Prostate gland (tissue), 2 donors: ENCODE measurements at places on chromosomes 5 and 9. TPM values are rescaled to one million over a fixed set of nuclear protein-coding genes. Genes with fewer than 3 reads are reported as not detected.

ZNF367 gene
- 5.5 TPM for total RNA-seq

DPYSL3 gene
- total RNA-seq, result 126 TPM

KLF4 gene
- 50.0 TPM for total RNA-seq

GABRG2 gene
- total RNA-seq, result 0.68 TPM

F2RL1 gene
- total RNA-seq, result 7.8 TPM

COL15A1 gene
- total RNA-seq, result 79.9 TPM

GPR21 gene
- total RNA-seq, result 0.97 TPM

ZFP37 gene
- 2.9 TPM for total RNA-seq

JAK2 gene
- 13.9 TPM for total RNA-seq

PCDHAC2 gene
- total RNA-seq, result 11.6 TPM

KIF2A gene
- 43.4 TPM for total RNA-seq

SLC36A1 gene
- 7.7 TPM for total RNA-seq

CCL27 gene
- not detected for total RNA-seq

PMPCA gene
- total RNA-seq, result 58.7 TPM

ADAM19 gene
- total RNA-seq, result 8.1 TPM

KDM4C gene
- total RNA-seq, result 27.7 TPM

GKAP1 gene
- total RNA-seq, result 26.1 TPM

FBP2 gene
- total RNA-seq, result 2.0 TPM

SYNPO gene
- 13.7 TPM for total RNA-seq

CCDC192 gene
- not detected for total RNA-seq

PCDHB15 gene
- 12.4 TPM for total RNA-seq

HTR4 gene
- total RNA-seq, result not detected

ZNF366 gene
- 2.0 TPM for total RNA-seq

IFNA8 gene
- not detected for total RNA-seq

CDX1 gene
- total RNA-seq, result 3.2 TPM

C5orf52 gene
- total RNA-seq, result not detected

ARHGEF28 gene
- 18.9 TPM for total RNA-seq

NR5A1 gene
- 88.4 TPM for total RNA-seq
